ENCODE measurements at places on chromosomes 5 and 9.

DNA sequence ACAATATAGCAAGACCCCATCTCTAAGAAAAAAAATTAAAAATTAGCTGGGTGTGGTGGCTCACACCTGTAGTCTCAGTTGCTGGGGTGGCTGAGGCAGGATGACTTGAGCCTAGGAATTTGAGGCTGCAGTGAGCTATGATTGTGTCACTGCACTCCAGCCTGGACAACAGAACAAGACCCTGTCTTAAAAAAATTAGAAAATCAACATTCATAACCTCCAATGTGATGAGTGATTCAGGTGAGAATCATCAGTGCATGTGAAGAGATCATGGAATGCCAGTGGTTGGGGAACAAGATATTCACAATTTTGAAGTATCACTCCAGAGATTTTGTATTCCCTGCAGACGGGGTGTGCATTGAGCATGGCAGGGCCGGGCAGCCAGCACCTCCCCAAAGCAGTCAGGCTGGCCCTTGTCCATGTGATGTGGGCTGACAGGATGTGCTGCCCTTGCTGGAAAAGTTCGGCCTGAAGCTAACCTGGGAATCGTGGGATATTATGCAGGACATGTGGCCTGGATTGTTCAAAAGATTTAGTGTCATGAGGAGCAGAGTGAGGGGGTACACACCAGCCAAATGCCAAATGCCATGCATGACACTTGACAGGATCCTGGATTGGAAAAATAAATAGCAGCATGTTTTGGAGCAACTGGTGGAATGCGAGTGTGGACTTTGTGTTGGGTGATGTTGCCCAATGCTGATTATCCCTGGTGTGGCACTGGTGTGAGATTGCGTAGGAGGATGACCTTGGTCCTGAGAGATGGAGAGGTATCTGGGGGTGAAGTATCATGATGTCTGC is 189.0 kb downstream of the RGS3 start:
- DNase-seq: no peak

GRCh38 chr9:116144555-116144954 is 9.0 kb upstream of the PAPPA start:
- DNase-seq: no peak

DNA sequence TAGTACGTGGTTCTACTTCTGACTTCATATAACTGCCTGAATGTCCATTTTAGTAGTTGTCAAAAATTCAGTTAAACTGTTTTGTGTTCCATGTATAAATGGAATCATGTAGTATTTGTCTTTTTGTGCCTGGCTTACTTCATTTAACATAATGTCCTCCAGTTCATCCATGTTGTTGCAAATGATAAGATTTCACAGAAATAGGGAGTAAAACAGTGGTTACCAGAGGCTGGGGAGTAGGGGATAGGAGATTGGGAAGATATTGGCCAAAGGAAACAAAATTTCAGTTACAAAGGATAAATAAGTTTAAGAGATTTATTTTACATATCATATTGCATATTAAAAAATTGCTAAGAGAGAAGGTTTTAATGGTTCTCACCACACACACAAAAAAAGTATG is 425.0 kb upstream of the MEF2C start:
- no peak for DNase-seq

- DNase-seq: no peak
Observed at GRCh38 chr5:16735101-16736060, 118.6 kb upstream of the RETREG1 start.

DNA sequence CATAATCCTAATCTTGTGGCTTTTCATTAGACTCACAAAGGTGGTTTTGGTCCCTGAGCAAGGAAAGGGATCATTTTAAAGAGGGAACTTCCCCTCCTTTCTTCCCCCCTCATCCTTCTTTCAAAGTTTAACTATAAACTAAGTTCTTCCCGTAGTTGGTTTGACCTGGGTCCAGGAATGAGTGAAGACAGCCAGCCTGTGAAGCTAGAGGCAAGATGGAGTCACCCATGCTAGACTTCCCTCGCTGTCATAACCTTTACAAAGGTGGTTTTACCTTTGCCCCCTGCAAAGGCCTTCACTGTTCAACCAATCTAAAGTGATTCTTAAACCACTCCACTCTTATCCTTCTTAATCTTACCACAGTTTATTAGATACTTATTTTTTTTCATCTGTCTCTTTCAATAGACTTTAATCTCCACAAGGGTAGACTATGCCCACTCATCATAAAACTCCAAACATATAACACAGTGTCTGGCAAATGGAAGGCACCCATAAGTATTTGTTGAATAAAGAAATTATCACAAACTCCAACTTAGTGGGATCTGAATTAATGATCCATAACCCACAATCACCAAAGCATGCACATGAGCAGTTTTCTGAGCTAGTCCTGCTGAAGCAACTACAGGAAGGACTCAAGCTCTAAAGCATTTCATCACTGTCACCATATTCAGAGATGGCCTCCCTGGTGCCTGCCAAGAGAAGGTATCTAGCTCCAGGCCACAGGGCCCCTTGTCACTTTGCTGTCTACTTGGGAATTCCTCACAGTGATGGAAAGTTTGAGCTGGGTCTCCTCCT is 369.0 kb downstream of the SPOCK1 start:
- DNase-seq: no peak

DNA sequence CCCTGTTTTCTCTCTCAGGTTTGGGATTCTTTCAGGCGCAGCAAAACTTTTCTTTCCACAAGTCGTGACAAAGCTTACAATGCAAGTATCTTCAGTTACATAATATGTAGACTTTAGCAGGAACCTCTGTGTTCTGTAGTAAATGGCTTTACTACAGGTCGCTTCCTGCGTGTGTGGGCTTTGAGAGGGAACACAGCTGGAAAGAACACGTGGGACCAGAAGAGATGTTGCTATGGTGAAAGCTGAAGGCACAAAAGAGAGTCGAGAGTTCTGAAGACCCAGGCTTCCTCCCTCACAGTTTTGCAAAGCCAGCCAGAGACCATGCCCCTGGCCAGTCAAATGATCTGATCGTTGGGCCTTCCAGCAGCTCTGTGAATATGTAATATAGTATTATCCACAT is 4.0 kb downstream of the ANKRD55 start:
- DNase-seq: no peak

DNA sequence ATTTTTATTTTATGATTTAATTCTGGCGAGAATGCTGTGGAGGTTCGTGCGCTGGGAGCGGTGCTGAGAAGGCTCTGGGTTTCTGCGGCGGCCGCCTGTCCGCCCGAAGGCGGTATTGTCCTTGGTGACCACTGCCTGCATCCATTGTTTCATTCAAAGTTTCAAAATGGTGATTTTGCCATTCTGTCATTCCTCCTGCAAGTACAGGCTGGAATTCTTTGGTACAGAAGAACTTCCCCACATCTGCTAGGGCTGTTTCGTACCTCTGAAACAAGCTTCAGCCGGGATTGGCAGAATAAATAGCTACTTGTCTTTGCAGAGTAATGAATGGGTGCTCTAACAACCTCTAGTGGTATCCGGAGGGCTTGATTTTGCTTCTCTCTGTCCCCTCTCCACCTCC is 112.6 kb upstream of the CACNA1B start:
- DNase-seq: no peak

DNA sequence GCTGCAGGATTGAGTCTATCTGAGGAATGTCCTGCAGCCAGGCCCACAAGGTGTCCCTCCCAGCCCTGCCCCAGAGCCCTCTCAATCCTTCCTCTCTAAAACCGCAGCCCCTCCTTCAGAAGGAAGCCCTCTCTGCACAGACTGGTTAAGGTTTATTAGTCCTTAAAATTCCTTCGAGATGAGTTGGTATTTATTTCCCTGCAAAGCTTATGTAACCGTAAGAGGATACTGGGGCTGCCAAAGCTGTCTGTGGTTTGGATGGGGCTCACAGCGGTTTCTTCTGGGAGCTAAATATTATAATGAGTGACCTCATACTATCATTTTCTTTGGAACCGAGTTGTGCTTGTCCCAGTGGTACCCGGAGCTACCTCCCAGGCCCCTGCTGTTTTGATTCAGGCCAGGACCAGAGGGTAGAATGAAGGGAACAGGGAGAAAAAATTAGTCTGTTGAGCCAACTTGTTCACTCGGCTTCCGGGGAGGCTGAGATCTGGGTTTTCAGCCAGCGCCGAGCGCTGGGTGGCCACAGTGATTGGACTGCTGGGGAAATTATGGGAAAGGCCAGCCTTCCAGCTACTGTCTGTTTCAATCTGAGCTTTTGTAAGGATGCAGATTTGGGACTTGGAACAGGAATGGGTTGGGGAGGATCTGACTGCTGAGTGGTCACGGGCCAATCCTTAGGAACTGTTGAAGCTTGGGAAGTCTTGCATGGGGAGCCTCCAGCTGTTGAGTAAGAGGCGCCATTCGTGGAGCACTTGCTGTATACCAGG is 107.5 kb downstream of the NDFIP1 start:
- no peak for DNase-seq

DNA sequence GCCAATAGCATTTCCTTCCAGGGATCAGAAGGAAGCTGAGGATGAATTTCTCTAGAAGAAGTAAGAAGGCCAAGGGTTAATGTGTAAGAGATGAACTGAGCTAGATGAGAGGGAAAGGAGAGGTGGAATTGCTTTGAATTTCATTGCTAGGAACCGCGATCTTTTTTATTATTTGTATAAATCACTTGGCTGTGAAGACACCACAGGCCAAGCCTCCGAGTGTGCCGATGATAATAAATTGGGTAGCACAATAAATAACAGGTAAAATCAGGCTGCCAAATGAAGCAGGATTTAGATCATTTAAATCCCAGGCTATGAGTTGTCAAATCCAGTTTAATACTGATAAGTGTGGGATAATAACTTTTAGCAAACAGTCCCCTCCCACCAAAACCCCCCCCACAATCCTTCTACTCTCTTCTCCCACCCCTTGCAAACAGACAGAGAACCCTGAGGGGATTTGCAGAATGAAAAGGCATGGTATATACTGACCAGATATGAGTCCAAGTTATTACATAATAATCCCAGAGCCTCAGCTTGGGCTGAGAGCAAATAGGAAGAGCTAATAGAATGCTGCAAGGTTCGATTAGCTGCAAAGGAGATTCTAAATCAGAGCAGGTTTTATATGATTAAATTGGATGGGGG is 143.5 kb downstream of the PPP2R2B start:
- no peak for DNase-seq

GRCh38 chr5:141681295-141681694 is 735 bp downstream of the ARAP3 start:
- DNase-seq: no peak

- DNase-seq: no peak
Observed at GRCh38 chr5:176692839-176693476, 45.7 kb downstream of the TSPAN17 start.

GRCh38 chr9:120308495-120308894 is 271.5 kb downstream of the CDK5RAP2 start:
- DNase-seq: no peak

- DNase-seq: no peak
Observed at GRCh38 chr9:137304383-137305059, 2.5 kb upstream of the NRARP start.

DNA sequence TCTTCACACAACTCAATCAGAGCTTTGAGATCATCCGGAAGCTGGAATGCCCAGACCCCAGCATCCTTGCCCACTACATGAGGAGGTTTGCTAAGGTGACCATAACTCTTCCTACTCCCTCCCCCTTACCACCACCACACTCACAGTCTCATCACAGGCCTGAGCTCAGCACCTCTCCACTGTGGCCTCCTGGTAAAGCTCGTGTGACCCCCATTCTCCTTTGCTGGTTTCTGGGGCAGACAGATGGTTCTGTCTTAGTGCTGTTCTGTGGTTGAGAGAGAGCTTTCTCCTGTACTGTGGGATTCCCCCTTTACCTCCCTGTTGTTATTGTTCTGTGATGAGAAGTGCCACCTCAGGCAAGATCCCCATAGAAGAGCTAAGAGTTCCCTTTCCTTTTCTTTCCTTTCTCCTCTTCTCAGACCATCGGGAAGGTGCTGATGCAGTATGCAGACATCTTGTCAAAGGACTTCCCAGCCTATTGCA is 92.7 kb upstream of the RUSC2 start:
- no peak for DNase-seq

DNA sequence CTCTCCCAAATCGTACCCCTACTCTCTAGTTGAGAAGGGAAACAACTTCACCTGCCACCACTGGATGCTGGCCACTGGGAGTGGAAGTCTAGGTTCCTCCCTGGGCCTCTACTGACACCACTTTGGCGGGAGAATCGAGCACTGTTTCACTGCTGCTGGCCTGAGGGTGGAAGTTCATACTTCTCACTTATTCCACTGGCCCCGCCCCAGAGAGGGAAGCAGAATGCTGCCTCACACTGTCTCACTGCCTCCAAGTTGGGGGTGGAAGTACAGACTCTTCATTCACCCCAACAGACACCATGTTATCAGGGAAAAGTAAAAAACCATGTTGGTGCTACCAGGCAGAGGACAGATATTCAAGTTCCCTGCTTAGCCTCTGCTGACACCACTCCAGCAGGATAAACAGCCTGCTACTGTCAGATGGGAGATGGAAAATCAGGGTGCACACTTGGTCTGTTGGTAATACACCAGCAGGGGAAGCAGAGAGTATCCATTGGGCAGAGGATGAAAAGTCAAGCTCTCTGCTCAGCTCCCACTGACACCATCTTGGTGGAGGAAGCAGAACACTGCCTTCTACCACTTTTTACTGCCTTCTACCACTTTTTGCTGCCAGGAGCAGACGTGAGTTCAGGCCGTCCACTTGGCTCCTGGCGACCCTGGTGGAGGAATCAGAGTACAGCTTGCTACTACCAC is 159.4 kb downstream of the SIL1 start:
- no peak for DNase-seq

GRCh38 chr9:83431101-83432060 is 106.8 kb downstream of the FRMD3 start:
- DNase-seq: no peak

- no peak for DNase-seq
Observed at GRCh38 chr5:2373631-2374030, 377.8 kb downstream of the IRX2 start.

- no peak for DNase-seq
Observed at GRCh38 chr5:156356238-156356637, 29.3 kb downstream of the SGCD start.

DNA sequence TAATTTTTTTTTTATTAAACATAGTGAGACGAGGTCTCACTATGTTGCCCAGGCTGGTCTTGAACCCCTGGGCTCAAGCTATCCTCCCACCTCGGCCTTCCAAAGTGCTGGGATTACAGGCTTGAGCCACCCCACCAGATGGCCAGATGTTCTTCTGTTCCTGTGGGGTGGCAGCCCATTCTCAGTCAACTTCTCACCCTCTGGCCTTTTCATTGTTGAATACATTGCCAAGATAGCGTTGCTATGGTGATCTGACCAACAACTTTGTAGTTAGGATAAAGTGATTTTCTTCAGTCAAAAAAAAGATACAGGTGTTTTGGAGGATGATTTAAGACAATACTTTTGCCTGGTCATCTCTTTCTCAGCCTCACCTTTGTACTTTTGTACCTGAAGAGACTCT is 109.1 kb downstream of the EGFLAM start:
- DNase-seq: no peak

DNA sequence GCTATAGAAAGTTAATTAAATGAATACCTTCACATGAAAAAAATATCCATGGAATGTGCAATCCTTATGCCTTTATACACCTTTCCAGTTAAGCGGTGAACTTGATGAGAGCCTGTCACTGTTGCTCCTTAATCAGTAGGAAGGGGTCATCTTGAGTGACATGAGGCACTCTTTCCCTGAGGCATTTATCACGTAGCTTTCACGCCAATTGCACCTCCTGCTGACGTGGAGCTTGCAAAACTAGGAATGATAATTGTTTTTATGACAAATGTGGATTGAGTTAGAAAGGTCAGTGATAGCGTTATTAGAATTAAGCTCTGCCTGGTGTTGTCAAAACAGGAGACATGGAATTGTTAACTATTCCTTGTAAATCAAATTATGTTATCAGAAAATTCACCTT is 79.7 kb downstream of the SLF1 start:
- DNase-seq: no peak

Data from stimulated activated CD4-positive, alpha-beta T cell treated with anti-CD3 and anti-CD28 coated beads, TNF-alpha, amount 100 ng/mL, for 1 hour (primary cell).